LHCN-M2 (cell line): ENCODE measurements at places on chromosomes 2 and 18. TPM values are rescaled to one million over a fixed set of nuclear protein-coding genes. Genes with fewer than 3 reads are reported as not detected.

The PLEKHH2 gene
- total RNA-seq: 1.1 and 2.8 TPM in 2 replicates

The RGPD8 gene
- total RNA-seq: 4.1 and 4.2 TPM in 2 replicates

The RAB17 gene
- total RNA-seq: 0.19 and 2.0 TPM in 2 replicates

The ALPG gene
- total RNA-seq: not detected in 2 replicates

The CENPO gene
- total RNA-seq: 40.6 and 56.1 TPM in 2 replicates

The GALNT3 gene
- total RNA-seq: 1.5 and 2.6 TPM in 2 replicates

The COL4A4 gene
- not detected in 2 replicates for total RNA-seq

The ACVR1C gene
- 0.80 and 0.83 TPM in 2 replicates for total RNA-seq

The AQP12B gene
- not detected in 2 replicates for total RNA-seq

The TCF23 gene
- not detected in 2 replicates for total RNA-seq

The TUBB8B gene
- not detected in 2 replicates for total RNA-seq

The SGPP2 gene
- not detected in 2 replicates for total RNA-seq

The MAL gene
- not detected in 2 replicates for total RNA-seq

The ZNF804A gene
- 0.29 TPM in 1 of 2 replicates, not detected in the other for total RNA-seq

The NTSR2 gene
- not detected in 2 replicates for total RNA-seq

The PTPRM gene
- total RNA-seq: 28.1 TPM in 2 replicates

The RRM2 gene
- 162 and 187 TPM in 2 replicates for total RNA-seq

The CCDC121 gene
- total RNA-seq: 2.2 and 2.9 TPM in 2 replicates

The MRPS9 gene
- total RNA-seq: 22.1 and 24.3 TPM in 2 replicates

The C1QL2 gene
- not detected in 2 replicates for total RNA-seq

The VWC2L gene
- total RNA-seq: under 0.01 TPM in 1 of 2 replicates, not detected in the other

The ZNF385B gene
- 0.13 and 0.17 TPM in 2 replicates for total RNA-seq

The SCYGR8 gene
- total RNA-seq: not detected in 2 replicates

The KCNF1 gene
- total RNA-seq: 0.19 and 0.29 TPM in 2 replicates

The HRH4 gene
- total RNA-seq: 0.13 TPM in 1 of 2 replicates, not detected in the other

The CAPN14 gene
- total RNA-seq: under 0.01 and 0.06 TPM in 2 replicates

The SCN1A gene
- 0.06 and 1.1 TPM in 2 replicates for total RNA-seq

The INPP5D gene
- 0.34 and 2.6 TPM in 2 replicates for total RNA-seq

The B3GNT7 gene
- not detected in 2 replicates for total RNA-seq

The IL1RN gene
- not detected in 2 replicates for total RNA-seq
